ENCODE measurements at places on chromosomes 16 and 17.

GRCh38 chr16:66474750-66475199 lies 47.7 kb downstream of the BEAN1 start:
- no peak for DNase-seq

DNA sequence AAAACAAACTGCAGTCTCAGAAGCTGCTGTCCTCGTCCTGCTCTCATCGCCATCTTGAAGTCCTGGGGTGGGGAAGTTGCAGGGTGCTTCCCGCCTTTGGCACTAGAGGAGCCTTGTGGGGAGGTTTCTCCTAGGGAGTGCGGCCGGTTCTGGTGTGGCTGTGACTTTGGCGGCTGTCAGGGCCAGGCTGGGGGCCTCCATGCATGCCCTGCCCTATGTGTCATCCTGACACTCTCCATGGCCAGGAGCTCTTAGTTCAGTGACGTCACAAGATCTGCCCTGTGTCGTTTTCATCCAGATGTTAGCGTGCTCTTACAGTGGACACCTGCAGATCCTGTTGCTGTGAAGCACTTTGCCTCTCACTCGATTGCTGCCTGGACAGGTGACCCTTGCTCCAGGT lies 49.6 kb downstream of the PLD6 start:
- peak; percentile 26 for DNase-seq

- DNase-seq = peak; percentile 9
These were observed 20.4 kb downstream of the CA4 start for GRCh38 chr17:60169921-60170817.

DNA sequence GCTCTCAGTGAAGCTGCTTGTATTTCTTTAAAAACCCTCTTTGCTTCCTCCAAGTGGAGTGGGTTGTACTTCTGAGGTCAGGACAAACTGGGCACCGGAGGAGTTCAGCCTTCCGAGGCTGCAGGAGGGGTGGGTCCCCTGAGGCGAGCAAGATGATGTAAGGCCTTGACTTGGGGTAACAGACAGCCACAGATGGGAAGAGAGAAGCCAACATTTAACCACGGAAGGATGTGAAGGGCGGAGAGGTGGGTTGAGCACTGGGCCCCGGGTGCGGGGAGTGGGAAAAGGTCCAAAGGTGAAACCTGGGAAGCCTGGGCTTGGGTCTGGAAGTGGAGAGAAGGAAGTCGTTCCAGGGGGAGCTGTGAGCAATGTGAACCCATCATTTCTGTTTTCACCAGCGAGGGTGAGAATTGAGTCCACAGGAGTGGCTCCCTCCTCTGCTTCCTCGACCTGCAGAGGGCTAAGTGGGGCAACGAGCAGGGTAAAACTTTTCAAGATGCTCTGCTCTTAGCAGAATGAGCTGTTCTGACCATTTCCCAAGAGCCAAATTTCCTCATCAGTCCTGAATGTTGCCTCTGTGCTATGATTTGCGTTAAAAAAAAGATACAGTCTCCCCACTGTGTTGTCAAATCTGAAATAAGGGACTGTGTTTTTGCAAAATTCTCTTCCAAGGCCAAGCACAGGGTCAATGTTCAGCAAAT lies 137.7 kb upstream of the CRHR1 start:
- DNase-seq = no peak

- no peak for DNase-seq
These were observed 1.8 kb downstream of the CD300C start for GRCh38 chr17:74543891-74544760.

GRCh38 chr17:12856416-12856815 lies 67.1 kb downstream of the ARHGAP44 start:
- DNase-seq = no peak

DNA sequence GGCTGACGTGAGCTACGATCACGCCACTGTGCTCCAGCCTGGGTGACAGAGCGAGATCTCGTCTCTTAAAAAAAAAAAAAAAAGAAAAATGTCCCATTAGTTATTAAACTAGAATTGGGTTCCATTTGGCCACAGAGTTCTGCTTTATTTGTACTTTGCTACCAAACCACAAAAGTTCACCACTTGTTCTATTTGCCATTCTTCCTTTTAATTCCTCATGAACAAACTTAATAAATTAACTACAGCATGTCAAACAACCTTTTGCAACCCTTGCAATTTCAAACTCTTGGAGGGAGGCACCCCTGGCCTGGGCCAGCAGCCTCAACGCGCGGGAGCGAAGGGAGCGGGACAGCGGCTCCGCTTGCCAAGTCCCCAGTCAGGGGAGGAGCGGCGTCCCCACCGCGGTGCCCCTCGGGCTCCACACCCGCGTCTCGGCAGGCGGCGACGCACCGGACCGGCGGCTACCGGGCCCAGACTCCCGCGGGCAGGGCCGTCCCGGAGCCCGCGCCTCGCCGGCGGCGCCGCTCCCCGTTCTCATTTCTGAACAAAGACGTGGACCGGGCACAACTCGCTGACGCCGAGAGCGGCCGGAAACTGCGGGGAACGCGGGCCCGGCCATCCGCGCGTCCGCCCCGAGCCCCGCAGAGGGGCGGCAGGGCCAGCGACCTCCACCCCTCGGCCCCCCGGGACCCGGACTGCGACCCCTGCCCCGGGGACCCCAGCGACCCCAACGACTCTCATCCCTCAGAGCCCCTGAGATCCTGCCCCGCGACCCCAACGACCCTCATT lies 775 bp downstream of the CYTH1 start:
- peak; percentile 26 for DNase-seq

- DNase-seq = no peak
These were observed 77.5 kb downstream of the SYCE1L start for GRCh38 chr16:77276661-77277060.

GRCh38 chr17:81053041-81053970 lies 18.4 kb downstream of the BAIAP2 start:
- no peak for DNase-seq
